ENCODE measurements at places on chromosomes 6 and 20. TPM values are rescaled to one million over a fixed set of nuclear protein-coding genes. Genes with fewer than 3 reads are reported as not detected.

Gene NCOA6
- total RNA-seq: 3.8 TPM

Gene NKAPL
- 0.15 TPM for total RNA-seq

Gene XKR7
- total RNA-seq: 0.17 TPM

Gene SIRPA
- total RNA-seq: 56.9 TPM

Gene EYS
- 0.10 TPM for total RNA-seq

Measured in renal cortical epithelial cell (primary cell).